Trophoblast cell (in vitro differentiated cells and primary cell): ENCODE measurements at places on chromosomes 5 and 9.
A peak's percentile ranks its signal among the peaks of the same experiment; 100 is the strongest.

DNA sequence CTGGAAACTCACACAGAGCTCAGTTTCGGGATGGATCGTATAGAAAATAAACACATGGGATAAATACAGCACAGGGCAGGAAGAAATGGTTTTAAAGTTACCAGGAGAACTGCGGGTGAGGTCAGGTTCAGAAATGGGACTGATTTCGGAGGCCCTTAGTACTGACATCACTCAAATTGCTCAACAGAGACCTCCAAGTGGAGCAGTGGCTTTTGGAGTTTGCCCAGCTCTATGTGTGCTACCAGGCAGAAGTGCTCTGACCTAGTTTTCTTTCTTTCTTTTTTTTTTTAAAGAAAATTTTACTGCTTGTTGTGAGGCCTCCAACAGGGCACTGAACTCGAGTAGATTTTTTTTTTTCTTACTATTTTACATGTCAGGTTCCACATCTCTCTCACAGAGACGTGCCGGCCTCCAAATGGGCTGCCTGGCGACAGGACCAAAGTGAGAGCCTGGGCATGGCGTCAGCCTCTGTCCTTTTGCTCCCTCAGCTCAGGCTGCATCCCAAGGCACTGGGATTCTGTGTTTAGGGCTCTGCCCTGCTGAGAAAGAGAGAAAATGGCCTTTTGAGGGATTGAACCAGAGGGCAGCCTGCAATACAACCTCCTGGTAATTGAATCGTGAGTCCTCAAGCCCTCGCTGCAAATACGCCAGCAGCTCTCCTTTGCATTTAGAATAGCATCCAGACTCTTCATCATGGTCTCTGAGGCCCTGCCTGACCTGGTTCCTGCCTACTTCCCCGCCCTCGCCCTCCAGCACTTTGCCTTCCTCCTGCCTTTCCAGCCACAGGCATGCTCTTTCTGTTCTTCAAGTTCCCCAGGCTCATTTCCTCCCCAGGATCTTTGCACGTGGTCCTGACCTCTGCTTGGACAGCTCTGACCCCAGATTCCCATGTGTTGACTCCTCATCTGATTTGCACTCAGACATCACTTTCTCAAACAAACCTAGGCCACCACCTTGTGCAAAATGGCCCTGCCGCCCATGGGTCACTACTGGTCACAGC is 173.5 kb downstream of the FGF1 start:
- no peaks in the 10 kb centered on the region for H3K27me3 ChIP-seq
- DNase-seq = peak; percentile 92
- no peaks in the 10 kb centered on the region for H3K36me3 ChIP-seq
- H3K4me3 ChIP-seq = no peak overlapping the region
- H3K27ac ChIP-seq = peak overlapping the region; percentile 48
- H3K4me1 ChIP-seq = peaks cover 4% of the 10 kb centered on the region

- H3K27me3 ChIP-seq = no peaks in the 10 kb centered on the region
- peaks cover 5% of the 10 kb centered on the region for H3K36me3 ChIP-seq
- no peak for DNase-seq
- H3K27ac ChIP-seq = peak overlapping the region; percentile 38
- H3K4me1 ChIP-seq = peaks cover 44% of the 10 kb centered on the region
- H3K4me3 ChIP-seq = peak overlapping the region; percentile 39
Measured at GRCh38 chr9:35729700-35730485, 2.1 kb downstream of the TLN1 start.

GRCh38 chr9:34321451-34321850 is 7.6 kb downstream of the KIF24 start:
- no peak overlapping the region for H3K27ac ChIP-seq
- no peaks in the 10 kb centered on the region for H3K27me3 ChIP-seq
- H3K36me3 ChIP-seq = no peaks in the 10 kb centered on the region
- H3K4me3 ChIP-seq = no peak overlapping the region
- no peak for DNase-seq

GRCh38 chr5:99045871-99046270 is 117.1 kb upstream of the CHD1 start:
- DNase-seq = no peak
- H3K36me3 ChIP-seq = no peaks in the 10 kb centered on the region
- H3K27ac ChIP-seq = no peak overlapping the region
- H3K27me3 ChIP-seq = no peaks in the 10 kb centered on the region
- no peak overlapping the region for H3K4me3 ChIP-seq

DNA sequence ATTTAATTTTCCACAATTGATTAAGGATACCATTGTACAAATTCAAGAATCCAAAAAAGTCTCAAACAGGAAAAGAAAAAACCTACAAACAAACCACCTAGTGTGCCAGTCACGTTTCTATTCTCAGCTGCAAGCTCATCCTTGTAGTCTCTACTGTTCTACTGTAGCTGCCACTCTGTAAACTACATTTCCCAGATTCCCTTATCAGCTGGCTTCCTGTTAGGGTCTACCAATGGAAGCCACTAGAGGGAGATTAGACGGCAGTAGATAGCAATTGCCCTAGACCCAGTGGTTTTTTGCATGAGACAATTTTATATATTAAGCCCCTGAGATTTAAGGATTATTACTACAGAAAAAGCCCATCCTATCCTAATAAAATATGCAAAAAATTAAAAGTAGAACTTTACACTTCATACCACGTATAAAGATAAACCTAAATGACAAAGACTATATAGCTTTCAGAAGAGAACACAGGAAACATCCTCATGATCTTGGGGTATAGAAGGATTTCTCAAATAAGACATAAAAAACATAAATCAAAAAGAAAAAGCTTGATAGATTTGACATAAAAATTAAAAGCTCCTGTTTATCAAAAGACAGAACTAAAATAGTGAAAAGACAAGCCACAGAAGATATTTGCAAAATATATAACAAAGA is 37.4 kb downstream of the P4HA2 start:
- H3K27me3 ChIP-seq = no peaks in the 10 kb centered on the region
- H3K27ac ChIP-seq = no peak overlapping the region
- H3K4me3 ChIP-seq = no peak overlapping the region
- no peak for DNase-seq

- no peak overlapping the region for H3K4me3 ChIP-seq
- DNase-seq = peak; percentile 86
- H3K27ac ChIP-seq = no peak overlapping the region
- peaks cover 10% of the 10 kb centered on the region for H3K4me1 ChIP-seq
- H3K36me3 ChIP-seq = no peaks in the 10 kb centered on the region
Measured at GRCh38 chr9:14353222-14354056, 39.5 kb upstream of the NFIB start.

GRCh38 chr5:139847790-139848507 is 52.3 kb downstream of the PSD2 start:
- DNase-seq = peak; percentile 18
- no peaks in the 10 kb centered on the region for H3K36me3 ChIP-seq
- H3K4me1 ChIP-seq = peaks cover 2% of the 10 kb centered on the region
- H3K4me3 ChIP-seq = peak overlapping the region; percentile 64
- peaks cover 46% of the 10 kb centered on the region for H3K27me3 ChIP-seq

DNA sequence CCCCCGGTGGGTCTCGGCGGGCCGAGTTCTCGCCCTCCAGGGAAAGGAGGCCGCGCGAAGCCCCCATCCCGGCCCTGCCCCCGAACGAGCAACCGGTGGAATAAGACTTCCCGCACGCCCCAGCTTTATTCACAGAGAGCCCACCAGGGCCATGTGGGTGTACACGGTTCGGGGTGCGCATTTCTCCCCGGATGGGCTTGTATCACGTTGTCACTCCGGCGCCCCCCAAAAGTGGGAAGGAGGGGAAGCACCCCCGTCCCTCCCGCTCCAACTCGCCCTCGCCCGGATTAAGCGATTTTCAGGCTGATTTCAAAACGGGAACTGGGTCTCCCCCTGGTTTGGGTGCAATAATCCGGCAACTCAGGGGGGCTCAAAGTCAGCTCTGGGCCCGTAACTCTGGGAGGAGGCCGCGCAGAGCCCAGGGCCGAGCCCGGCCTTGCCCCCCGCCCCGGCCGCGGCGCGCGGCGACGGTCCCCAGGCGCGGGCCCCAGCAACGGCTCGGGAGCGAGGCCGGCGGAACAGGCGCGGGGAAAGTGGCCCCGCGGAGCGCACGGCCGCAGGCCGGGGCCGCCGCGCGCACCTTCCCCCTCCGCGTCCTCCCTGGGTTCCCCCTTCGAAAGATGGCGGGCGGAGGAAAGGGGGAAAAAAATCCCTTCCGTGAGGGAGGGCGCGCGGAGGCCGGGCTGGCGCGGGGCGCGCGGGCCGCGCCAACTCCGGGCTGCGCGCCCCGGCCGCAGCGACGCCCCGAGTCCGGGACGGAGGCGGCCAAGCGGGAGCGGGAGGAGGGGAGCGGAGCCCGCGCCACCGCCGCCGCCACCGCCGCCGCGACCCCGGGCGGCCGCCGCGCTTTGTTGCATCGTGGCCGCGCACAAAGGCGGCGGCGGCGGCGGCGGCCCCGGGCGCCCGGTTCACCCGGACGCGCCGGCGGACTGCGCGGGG is 644 bp downstream of the BRD3 start:
- peak overlapping the region; percentile 46 for H3K27ac ChIP-seq
- H3K4me3 ChIP-seq = peak overlapping the region; percentile 84
- DNase-seq = no peak
- peaks cover 8% of the 10 kb centered on the region for H3K36me3 ChIP-seq
- peaks cover 12% of the 10 kb centered on the region for H3K4me1 ChIP-seq
- H3K27me3 ChIP-seq = no peaks in the 10 kb centered on the region

GRCh38 chr5:43227655-43228054 is 35.6 kb downstream of the NIM1K start:
- no peaks in the 10 kb centered on the region for H3K27me3 ChIP-seq
- H3K4me1 ChIP-seq = no peaks in the 10 kb centered on the region
- no peaks in the 10 kb centered on the region for H3K36me3 ChIP-seq
- no peak overlapping the region for H3K4me3 ChIP-seq

GRCh38 chr5:52339285-52339684 is 448.4 kb upstream of the ITGA1 start:
- H3K27ac ChIP-seq = no peak overlapping the region
- H3K36me3 ChIP-seq = no peaks in the 10 kb centered on the region

GRCh38 chr5:19258686-19259085 is 729.3 kb downstream of the CDH18 start:
- DNase-seq = no peak
- H3K27ac ChIP-seq = no peak overlapping the region

DNA sequence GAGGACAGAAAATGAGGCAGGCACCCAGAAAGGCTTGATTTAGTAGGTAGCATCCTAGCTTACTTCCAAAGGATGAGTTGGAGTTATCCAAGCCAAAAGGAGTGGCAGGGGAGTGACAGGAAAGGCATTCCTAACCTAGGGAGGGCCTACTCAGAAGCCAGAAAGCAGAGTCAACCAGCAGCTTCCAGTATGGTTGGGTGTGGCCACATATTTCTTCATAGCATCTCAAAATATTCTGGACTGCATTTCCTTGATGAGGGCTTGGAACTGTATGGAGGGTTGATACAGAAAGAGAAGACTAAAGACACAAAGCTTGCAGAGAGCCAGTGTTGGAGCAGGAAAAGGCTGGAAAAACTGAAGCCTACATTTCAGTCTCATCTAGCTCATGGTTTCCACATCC is 656.8 kb upstream of the DMAC1 start:
- H3K36me3 ChIP-seq = no peaks in the 10 kb centered on the region
- no peaks in the 10 kb centered on the region for H3K27me3 ChIP-seq
- no peaks in the 10 kb centered on the region for H3K4me1 ChIP-seq
- DNase-seq = peak; percentile 3
- no peak overlapping the region for H3K4me3 ChIP-seq

DNA sequence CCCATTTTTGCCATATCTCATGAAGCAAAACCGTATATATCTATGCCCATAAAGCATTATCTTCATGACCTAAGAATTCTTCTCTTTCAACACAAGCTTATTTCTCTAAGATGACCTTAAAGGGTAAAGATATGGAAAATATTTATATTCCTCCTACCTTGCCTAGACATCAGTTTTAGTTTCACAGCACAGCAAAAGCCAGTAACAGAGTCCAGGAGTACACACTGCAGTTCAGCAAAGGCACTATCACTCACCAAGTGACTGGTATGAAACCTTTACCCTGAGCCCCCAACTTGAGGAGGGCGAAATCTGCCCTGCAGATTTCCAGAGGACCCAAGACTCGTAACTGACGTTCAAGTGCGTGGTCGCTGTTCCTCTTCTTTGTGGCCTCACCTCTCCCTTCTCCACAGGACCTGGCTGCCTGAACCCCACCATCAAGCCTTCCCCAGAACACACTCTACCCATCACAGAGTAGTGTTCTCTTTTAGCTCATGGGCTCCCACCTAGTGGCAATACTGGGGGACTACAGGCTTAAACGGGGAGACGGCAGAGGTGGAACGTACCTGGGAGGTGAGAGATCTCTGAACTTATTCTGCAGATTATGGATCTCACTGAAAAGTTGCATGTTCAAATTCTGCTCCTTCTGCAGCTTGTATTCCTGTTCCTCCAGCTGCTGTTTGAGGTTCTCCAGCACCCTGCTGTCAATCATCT is 141.0 kb downstream of the CDK5RAP2 start:
- H3K27me3 ChIP-seq = no peaks in the 10 kb centered on the region
- peak; percentile 27 for DNase-seq
- no peak overlapping the region for H3K27ac ChIP-seq
- peaks cover 15% of the 10 kb centered on the region for H3K36me3 ChIP-seq
- peaks cover 2% of the 10 kb centered on the region for H3K4me1 ChIP-seq

- H3K4me1 ChIP-seq = no peaks in the 10 kb centered on the region
- DNase-seq = no peak
- H3K4me3 ChIP-seq = no peak overlapping the region
- H3K36me3 ChIP-seq = no peaks in the 10 kb centered on the region
Measured at GRCh38 chr9:22141908-22142307, 132.8 kb upstream of the CDKN2B start.

DNA sequence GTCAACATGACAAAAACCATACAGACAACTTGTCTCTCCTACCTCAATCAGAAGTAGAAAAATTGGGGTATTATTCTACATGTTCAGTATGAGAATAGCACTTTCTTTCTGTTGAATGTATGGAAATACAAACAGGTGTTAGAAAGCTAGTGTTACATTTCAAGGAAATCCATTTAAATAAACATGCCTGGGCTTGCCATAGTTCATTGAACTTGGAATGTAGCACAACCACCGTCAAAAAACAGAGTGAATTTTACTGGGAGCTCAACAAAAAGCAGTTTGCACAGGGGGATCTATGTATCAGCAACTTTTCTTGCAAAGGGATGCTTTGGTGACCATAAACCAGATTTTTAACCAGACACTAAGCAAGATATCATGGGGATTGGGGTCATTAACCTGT is 307.9 kb upstream of the SMARCA2 start:
- DNase-seq = peak; percentile 30
- no peak overlapping the region for H3K4me3 ChIP-seq
- no peaks in the 10 kb centered on the region for H3K27me3 ChIP-seq
- no peaks in the 10 kb centered on the region for H3K36me3 ChIP-seq

- DNase-seq = no peak
- no peaks in the 10 kb centered on the region for H3K36me3 ChIP-seq
- H3K4me1 ChIP-seq = no peaks in the 10 kb centered on the region
Measured at GRCh38 chr5:156474251-156474650, 147.3 kb downstream of the SGCD start.

GRCh38 chr9:127124111-127124531 is 1.7 kb upstream of the ANGPTL2 start:
- H3K36me3 ChIP-seq = no peaks in the 10 kb centered on the region
- H3K4me1 ChIP-seq = peaks cover 14% of the 10 kb centered on the region
- H3K4me3 ChIP-seq = no peak overlapping the region
- no peak for DNase-seq

DNA sequence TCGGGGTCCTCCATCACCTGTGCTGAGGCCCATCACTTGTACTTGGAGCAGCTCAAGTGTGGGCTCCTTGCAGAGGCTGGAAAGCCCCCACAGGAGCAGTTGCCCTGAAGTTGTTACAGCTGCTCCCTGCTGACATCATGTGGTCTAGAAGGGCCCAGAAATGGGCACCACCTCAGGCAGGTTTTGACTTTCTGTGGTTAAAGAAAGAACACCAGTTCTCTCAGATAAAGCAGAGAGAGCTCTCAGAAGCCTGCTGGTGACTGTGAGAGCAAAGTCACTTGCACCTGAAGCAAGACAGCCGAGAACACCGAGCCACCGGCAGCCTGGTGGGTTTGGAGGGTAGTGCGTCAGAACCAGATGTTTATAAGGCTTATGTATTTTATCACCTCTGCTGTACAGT is 70.4 kb downstream of the MVB12B start:
- no peak for DNase-seq
- peaks cover 45% of the 10 kb centered on the region for H3K36me3 ChIP-seq
- H3K4me1 ChIP-seq = no peaks in the 10 kb centered on the region
- no peak overlapping the region for H3K4me3 ChIP-seq
